ENCODE measurements at places on chromosomes 4 and X.

DNA sequence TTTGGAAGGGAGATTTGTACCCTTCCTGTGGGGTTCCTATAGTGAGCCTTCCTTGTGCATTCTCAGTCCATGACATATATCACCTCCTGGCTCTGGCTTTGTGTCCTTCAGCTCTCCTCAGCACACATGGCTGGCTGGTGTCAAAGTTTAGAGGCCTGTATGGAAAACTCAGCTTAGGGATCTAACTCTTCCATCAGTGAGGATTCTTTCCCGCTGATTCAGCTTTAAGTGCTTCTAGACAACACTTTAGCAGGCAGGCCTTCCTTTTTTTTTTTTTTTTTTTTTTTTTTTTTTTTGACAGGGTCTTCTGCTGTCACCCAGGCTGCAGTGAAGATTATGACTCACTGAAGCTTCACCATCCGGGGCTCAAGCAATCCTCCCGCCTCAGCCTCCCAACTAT is 84.2 kb downstream of the NPNT start:
- no peak for DNase-seq

- DNase-seq, result no peak
These were observed 57.6 kb downstream of the TBCK start for GRCh38 chr4:106258145-106259045.

GRCh38 chrX:130072345-130072740 is 38.0 kb downstream of the ELF4 start:
- DNase-seq, result no peak

GRCh38 chr4:23839279-23839678 is 50.6 kb downstream of the PPARGC1A start:
- DNase-seq, result no peak

DNA sequence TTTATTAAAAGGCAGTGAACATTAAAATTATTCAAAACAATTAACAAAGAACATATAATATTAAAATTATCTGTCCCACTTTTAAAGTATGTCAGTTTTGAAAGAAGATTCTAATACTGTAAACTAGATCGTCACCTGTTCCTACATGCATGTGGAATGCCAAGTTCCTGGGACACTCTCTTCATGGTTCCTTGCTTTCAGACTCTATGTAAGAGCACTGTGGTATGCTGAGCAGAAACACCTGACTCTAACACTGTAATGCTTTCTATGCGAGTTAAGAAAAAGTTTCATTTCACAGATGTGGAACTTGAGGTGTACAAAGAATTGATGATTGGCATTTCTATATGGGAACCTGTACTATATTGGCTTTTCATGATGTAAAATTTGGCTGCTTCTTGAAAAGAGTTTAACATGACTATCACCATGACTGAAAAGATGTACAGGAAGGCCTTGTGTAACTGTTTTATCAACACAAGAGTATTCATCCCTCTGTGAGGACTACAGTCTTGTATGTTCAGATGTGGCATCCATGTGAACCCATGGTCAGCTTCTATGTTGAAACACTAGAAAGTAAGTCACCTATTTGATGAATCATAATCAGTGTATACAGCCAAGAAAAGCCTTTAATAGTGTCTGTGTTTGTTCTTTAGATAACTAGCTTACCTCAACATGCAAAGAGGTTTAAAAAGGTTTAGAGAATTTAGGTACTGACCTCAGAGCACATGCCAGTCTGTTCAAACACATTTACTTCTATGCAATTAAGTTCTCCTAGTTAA is 354.5 kb downstream of the ARHGAP24 start:
- no peak for DNase-seq

DNA sequence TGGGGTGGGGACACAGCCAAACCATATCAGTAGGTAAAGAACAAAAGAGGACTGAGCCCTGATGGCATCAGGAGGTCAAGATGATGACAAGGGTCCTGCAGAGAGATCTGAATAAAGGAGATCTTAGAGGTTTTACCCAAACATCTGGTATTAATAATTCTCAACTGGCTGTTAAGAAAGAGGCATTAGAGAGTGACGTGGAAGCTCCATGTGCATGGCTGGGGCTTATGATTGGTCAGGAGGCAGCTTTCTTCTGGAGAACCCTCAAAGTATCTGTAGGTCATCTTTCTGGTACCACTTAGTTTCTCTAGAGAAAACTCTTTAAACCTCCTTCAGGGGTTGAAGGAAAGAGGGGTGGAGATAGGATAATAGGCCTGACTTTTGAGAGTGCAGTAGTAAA is 18.7 kb downstream of the MGST2 start:
- DNase-seq, result no peak

DNA sequence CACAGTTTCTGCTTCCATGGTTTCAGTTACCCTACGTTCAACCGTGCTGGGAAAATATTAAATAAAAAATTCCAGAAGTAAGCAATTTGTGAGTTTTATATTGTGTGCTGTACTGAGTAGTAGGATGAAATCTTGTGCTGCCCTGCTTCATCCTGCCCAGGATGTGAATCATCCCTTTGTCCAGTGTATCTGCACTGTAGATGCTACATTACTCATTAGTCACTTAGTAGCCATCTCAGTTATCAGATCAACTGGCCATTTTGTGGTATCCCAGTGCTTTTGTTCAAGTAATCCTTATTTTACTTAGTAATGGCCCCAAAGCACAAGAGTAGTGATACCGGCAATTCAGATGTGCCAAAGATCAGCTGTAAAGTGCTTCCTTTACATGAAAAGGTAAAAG is 97.9 kb downstream of the COX18 start:
- no peak for DNase-seq

- DNase-seq, result no peak
These were observed 17.0 kb upstream of the TMEM33 start for GRCh38 chr4:41918278-41918677.

DNA sequence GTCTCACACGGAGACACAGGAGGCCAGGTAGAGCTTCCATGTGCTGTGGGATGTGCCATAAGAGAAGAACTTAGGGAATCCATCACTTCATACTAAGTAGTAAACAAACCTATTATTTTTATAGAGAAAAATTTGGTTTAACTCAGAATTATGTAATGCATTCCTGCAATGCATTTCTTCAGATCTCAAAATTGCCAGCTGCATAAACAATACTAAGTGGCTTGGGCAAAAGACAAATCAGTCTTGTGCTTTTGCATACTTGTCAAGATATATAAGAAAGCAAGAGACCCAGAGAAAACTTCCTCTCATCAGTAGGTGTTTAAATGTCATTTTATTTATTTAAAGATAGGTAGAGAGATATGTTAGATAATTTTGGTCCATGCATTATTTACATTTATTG is 382.1 kb upstream of the CTSO start:
- no peak for DNase-seq

- no peak for DNase-seq
These were observed 250.5 kb downstream of the TECRL start for GRCh38 chr4:64158648-64159326.

DNA sequence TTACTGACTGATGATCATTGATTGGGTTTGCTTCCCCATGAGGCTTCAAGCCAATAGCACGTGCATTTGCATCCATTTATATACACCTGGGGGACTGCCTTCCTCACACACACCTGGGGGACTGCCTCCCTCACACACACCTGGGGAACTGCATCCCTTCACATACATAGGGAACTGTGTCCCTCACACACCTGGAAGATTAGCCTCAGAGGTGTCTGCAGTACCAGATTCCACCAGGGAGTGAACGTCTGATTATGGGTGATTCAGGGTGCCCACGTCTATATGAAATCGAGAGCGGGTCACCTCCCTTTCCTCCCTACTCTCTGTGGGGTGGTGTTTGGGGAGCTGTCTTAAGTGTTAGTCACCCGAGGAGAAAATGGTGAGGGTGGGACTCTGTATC is 16.9 kb downstream of the CD99 start:
- no peak for DNase-seq

DNA sequence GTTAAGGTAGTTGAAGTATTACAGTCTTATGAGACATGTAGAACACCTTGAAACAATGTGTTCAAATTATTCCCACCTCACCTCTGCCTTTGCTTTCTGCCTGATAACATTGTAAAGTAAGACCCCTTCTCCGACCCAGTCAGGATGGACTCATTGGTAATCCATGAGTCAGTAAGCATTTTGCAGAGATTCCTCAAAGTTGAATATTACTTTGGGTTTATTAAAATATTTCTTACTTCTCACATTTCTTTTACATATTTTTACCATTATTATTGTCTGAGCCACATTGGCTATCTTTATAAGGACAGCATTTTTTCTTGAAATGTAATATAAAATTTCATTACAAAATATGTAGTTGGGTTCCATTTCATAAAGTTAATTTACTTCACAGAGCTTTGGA is 201.6 kb downstream of the BMPR1B start:
- DNase-seq, result no peak

GRCh38 chr4:13922459-13922858 is 294.9 kb upstream of the BOD1L1 start:
- no peak for DNase-seq

- no peak for DNase-seq
These were observed 99.5 kb upstream of the USP38 start for GRCh38 chr4:143085224-143085623.

DNA sequence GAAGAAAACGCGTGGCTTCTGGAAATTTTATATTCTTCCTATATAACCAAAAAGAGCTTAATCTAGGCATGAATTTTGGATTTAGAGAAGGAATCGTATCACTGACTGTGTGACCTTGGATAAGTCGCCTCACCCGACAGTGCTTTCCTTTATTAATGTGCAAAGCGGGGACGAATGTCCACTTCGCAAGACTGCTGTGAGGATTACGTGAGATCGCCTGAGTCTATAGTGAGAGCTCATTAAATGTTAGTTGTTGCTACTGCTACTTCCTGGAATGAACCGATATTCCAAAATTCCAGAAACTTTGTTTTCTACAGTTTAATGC is 448 bp upstream of the TBC1D8B start:
- no peak for DNase-seq

DNA sequence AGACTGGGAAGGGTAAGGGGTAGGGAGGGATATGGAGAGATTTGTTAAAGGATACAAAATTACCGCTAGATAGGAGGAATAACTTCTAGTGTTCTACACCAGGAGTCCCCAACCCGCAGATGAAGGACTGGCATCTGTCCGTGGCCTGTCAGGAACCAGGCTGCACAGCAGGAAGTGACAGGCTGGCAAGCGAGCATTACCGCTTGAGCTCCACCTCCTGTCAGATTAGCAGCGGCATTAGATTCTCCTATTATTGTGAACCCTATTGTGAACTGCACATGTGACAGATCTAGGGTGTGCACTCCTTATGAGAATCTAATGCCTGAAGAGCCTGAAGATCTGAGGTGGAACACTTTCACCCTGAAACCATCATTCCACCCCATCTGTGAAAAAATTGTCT is 27.9 kb upstream of the BBS7 start:
- no peak for DNase-seq

- no peak for DNase-seq
These were observed 112.9 kb downstream of the KCNIP4 start for GRCh38 chr4:21835712-21836111.

- no peak for DNase-seq
These were observed 7.7 kb downstream of the SASH3 start for GRCh38 chrX:129787336-129788055.

DNA sequence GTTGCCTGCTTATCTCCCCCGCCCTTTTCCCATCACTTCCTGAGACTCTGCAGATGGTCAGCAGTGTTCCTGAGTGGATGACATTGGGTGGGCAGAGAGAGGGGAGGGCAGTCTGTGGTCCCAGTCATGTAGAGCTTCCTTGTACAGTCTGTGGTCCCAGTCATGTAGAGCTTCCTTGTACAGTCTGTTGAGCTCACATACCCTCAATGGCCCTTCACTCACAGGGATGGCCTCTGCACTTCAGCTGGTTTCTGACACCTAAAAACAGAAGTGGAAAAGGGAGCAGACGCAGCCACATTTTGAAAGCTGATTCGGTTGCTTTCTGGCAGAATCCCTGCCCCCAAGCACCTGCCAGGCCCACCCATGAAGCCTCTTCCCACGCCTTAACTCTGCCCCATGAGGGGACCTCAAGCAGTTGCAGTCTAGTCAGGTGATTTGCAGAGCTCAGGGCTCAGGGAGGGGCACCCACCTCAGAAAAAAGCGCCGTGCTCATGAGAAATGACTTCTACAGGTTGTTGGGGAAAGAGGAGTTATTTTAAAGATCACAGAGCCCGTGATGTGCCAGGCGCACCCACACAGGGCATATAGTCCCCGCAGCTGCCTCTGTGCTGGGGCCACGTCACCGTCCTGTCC is 3.6 kb upstream of the TMEM271 start:
- no peak for DNase-seq

GRCh38 chr4:110109455-110109854 is 89.0 kb downstream of the ELOVL6 start:
- DNase-seq, result no peak

DNA sequence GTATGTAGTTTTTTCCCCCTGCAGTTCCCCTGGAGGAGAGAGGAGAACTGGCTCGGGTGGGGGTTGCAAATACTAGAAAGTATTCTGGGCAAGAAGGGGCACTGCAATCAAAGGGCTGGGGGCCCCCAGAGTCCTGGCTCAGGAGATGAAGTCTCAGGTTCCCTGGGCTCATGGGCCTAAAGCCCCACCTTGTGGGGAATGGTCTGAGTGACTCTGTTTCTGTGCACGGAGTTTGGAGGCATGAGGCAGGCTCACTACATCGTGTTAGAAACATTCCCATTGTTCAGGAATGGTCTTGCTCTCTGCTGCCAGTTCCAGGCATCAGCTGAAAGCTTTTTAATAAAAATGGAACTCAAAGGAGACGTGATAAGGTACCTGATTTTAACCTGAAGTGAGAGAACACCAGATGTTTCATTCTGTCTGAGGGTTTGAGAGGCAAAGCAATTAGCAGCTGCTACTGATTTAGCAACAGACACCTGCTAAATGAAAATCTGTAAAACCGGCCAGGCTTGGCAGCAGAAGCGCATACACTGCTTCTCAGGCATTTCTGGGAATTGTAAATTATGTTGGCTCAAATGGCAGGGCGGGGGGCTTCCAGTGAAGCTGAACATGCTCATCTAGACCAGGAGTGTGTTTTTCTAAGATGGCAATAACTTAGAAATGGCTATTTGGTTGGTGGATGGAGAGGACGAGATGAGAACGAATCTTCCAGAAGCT is 122.7 kb downstream of the TMEM164 start:
- no peak for DNase-seq

- DNase-seq, result no peak
These were observed 47.7 kb downstream of the SPRY1 start for GRCh38 chr4:123444290-123444731.

- no peak for DNase-seq
These were observed 65.2 kb downstream of the PRDM5 start for GRCh38 chr4:120857312-120857711.

DNA sequence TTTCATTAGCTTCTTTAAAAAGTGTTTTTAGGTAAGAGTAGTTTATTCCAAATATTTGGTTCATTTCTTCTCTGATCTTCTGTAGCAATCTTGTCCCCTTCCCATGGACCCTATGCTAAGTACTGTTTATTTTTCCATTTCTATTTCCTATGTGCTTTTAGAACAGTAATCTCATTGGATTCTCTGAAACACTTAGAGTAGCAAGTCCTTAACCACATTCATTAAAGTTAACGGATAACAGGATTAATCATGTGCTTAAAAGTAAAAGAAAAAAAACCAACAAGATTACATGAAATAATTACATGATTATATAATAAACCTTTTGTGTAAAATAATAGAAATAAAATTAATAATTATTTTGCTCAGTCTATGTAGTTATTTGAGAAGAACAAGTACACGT is 929.7 kb downstream of the C4orf33 start:
- no peak for DNase-seq
